ENCODE measurements at places on chromosomes 11 and 22.

- no peak for DNase-seq
These were observed 46.1 kb downstream of the PHF21A start for GRCh38 chr11:46075168-46075567.

DNA sequence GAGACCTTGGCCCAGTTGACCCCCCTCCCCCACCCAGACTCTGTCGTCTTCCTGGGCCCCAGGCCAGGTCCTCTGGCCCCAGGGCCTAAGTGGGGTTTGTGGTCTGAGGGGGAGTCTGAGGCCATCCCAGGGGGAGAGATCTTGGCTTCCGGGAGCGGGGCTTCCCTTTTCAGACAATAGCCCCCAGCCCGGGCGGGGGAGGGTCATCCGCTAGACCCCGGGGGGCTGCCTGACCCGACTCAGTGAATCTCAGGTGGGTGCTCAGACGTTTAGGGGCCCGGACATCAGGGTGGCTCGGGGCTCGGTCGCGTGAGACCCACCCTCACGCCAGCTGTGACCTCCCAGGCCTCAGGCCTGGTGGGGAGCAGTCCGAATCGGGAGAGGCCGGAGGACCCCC, 609 bp downstream of the MAPK11 start:
- DNase-seq, result no peak

GRCh38 chr22:22397292-22397870, 111.2 kb downstream of the ZNF280B start:
- DNase-seq, result no peak

DNA sequence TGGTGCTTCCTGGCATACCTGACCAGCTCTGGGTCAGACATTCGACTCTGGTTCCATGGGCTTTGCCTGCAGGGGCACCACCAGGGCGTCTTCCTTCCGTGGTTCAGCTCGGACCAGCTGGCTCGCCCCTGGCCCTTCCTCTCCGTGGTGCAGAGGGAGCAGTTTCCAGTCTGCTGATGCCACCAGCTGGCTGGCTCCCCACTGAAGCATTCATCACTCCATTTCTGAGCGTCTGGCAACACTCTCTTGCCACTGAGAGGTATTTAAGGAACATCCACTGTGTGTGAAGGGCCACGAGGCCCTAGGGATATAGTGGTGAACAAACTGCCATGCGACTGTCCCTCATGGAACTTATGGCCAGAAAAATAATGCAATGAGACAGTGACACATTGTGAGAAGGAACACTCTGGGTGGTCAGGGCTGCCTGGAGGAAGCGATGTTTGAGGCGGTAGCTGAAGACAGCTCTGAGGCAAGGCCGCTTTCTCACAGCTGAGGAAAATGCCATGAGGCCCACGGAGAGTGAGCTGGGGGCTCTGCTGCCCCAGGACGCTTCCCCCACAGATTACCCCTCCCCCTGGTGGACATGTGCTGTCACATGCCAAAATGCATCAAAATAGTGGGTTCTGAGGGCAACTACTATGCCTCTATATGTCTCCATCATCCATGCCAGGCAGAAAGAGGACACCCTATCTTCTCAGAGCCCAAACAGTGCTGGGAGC, 44.9 kb upstream of the ARFGAP3 start:
- DNase-seq, result no peak

DNA sequence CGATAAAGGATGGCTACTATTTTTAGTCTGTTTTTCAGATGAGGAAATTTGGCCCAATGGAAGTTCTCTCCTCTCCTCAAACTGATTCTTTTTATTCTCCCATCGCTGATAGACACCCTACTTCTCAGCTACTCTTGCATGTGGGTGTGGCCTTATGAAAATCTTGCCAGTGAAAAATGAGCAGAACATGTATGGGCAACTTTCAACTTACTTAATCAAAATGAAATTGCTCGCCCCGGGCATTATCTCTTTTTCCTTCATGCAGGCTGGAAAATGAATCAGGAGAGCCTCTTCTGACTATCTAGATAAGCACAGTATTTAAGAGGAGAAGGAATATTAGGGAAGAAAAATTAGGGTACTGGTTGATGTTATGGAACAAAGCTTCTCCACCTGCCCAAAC, 2354.7 kb upstream of the RAG2 start:
- DNase-seq, result no peak

DNA sequence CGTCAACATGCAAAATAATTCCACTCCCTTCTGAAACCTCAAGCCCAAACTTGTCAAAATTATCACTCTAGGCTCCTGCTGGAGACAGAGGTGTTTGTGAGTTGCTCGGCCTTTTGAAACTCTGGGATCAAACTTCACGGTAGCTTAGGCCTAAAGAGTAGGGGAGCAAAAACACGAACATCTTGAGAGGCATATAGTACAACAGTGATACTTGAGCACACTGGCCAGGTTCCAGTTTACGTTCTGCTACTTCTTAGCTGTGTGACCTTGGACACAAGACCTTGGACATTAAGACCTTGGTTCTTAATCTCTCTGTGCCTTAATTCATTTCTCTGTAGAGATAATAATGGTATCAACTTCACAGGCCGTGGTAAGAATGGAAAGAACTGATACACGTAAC, 123.5 kb upstream of the LMO1 start:
- DNase-seq, result no peak

- no peak for DNase-seq
These were observed 223.8 kb downstream of the FAM76B start for GRCh38 chr11:95565724-95566141.

DNA sequence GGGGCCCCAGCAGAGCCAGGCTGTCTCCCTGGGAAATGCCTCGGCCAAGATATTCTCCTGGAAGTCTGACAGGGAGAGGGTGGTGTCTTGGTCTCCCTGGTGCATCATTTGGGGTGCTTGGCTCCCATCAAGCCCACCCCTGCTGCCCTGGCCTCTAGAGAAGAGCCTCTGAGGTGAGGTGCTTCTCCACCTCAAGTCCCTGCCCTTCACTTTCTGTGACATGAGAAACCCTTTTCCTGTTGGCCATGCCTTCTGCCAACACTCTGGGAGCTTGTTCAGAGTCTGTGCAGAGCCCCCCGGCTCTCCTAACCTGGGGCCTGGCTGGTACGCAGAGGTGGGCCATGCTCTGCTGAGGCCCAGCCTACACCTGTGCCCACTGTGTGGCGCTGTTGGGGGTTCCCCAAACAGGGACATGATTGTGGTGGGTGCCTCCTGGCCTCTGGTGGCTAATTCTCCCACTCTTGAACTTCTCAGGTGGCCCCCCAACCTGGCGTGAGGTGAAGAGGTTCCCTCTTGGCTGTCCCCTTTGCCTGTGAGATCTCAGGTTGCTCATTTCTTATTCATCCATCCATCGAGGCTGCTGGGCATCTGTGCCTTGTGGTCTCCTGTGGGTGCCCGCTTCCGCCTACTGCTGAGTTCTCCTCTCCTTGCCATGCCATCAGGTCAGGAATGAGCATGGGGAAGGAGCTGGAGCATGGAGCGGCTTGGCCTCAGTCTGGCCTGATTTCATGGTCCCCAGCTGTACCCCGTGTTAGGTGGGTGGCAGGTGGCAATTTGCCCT, 19.2 kb upstream of the DGCR8 start:
- no peak for DNase-seq

- DNase-seq, result no peak
These were observed 80.1 kb downstream of the EMSY start for GRCh38 chr11:76524919-76525318.

DNA sequence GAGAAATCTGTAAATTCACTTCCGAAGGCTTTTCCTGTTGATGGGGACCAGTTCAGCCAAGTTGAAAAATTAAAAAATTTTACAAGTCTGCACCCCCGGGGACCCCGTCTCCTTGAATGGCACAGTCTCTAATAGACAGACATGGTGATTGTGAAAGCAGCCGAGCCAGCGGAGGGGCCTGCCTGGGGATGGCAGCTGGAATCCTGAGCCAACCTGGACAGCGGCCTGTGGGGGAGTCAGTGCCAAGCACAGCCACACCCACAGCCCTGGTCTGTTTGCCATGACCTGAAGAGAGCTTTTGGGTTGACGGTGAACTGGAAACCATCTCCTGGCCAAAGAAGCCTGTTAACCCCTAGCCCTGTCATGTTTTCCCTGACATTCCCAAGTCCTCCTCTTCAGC, 64.7 kb downstream of the PARVG start:
- no peak for DNase-seq

DNA sequence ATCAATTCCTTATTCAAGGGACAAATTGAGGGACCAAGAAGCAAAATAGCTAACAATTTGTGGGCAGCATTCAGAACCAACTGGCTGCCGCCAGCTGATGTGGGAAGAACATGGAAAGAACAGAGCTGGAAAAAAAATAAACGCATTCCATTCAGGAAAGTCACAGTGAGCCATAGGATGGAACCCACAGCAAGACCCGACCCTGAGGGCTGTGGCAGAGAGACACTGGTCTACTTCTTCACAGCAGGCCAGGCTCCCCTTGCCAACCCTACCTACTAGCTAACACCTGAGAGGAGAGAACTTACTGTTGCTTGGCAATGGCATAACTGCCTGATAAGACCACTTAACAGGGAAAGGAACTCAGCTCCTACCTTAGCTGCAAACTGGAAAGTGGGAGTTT, 123.5 kb upstream of the APOA1 start:
- no peak for DNase-seq

DNA sequence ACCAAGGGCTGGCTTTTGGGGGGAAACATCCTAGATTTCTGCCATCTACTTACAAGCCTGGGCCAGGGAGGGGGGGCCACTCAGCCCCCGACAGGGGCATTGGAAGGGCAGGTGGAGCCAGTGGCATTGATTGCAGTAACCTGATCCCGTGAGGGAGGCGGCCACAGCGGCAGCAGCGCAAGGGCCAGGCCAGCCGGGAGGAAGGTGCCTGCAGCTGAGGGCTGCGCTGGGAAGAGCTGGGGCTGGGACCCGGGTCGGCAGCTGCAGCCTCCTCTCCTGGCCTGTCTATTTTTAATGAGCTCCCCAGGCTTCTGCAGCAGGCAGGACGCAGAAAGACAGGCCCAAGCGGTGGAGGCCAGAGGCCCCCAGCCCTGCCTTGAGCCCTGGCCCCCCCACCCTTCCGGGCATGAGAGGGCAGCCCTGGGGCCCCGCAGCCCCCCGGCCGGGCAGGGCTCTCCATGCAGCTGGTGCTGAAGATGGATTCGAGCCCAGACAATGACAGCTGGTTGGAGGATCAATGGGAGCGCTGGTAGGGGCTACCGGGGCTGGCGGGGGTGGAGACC, 10.6 kb downstream of the FREY1 start:
- no peak for DNase-seq

GRCh38 chr22:23126165-23127054, 15.4 kb downstream of the RSPH14 start:
- DNase-seq, result no peak

GRCh38 chr11:70050243-70050642, 27.9 kb upstream of the ANO1 start:
- no peak for DNase-seq

DNA sequence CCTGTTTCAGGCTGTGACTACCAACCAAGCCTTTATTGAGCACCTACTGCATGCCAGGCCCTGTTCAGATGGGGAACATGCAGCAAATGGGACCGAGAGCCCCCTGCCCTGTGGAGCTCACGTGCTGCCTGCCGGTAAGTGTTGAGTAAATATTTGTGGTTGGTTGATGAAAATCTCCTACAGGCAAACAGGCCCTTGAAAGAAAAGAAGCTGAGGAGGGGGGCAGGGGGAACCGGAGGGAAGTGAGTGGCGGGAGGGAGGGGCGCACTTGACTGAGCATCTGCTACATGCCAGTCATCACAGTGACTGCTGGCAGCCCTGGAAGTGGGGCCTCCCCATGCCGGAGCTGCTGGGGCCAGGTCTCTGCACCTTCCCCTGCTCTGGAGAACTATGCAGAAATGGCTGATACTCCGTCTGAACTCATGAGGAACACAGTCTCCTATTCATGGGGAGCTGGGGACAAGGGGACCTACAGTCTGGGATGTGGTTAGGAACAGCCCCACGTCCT, 34.2 kb downstream of the MACROD1 start:
- no peak for DNase-seq

GRCh38 chr11:8089791-8090510, 8.9 kb downstream of the TUB start:
- no peak for DNase-seq

- DNase-seq, result no peak
These were observed 6.7 kb downstream of the SLC15A3 start for GRCh38 chr11:60945295-60945667.

DNA sequence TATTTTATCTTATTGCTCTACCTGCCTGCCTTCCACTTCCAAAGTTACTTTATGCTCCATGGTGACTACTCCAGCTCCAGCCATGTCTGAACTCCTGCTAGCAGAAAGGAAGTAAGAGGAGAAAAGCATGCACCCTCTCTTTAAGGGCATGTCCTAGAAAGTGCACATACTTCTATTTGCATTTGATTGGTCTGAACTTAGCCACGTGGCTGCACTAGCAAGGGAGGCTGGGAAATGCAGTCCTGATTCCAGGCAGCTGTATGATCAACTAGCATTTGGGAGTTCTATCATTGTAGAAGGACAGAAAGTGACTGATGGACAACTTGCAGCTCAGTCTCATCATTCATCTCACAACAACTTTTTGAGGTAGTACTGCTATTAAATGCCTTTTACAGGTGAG, 515.7 kb downstream of the BUD13 start:
- DNase-seq, result no peak

- no peak for DNase-seq
These were observed 98.2 kb upstream of the NNMT start for GRCh38 chr11:114197799-114198500.

DNA sequence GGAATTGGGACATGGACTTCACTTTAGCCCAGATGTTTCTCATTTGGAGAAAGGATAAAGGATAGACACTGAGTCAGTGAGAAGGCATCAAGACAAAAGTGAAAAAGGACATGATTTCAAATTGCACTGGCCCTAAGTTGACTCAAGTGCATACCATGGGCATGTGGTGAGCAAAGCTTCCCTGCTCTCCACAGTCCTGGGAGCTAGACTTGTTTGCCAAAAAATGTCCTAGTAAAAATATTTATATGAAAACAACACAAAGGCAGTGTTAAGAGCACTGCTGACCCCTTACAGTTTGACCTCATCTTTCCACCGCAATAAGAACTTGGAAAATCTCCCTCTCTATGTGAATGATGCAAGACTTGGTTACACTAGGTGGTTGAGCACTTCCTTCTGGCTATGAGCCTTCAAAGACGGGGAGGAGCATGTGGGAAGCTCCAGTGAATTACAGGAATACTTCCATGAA, 46.5 kb upstream of the FIBIN start:
- DNase-seq, result no peak
